ENCODE measurements at places on chromosomes 12 and 14.

DNA sequence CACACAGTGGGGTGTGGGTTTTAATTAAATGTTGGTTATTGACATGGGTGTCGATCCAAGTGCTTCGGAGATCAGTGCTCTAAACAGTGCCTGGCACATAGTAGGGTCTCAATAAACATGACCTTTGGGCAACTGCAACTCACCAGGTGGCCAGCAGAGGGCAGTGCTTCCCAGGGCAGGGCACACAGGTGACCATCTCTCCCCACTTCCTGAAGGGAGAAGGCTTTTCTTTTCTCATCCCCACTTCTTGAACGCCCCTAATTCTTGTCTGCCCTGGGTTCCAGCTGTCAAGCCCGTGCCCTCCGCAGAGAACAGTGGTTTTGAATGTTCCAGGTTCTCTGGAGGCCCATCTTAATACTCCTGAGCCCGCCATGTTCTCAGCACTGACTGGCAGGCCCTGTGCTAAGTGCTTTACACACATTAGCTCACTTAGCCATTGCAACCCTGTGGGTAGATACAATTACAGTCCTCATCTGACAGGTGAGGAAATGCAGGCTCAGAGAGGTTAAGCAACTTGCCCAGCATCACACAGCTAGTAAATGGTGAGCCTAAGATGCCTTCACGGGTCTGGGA, 16.3 kb downstream of the RAPGEF3 start:
- DNase-seq: peak; percentile 39
- no peak overlapping the region for H3K4me3 ChIP-seq
- no peaks in the 10 kb centered on the region for H3K36me3 ChIP-seq
- H3K27me3 ChIP-seq: peaks cover 26% of the 10 kb centered on the region
- no peak overlapping the region for H3K27ac ChIP-seq

DNA sequence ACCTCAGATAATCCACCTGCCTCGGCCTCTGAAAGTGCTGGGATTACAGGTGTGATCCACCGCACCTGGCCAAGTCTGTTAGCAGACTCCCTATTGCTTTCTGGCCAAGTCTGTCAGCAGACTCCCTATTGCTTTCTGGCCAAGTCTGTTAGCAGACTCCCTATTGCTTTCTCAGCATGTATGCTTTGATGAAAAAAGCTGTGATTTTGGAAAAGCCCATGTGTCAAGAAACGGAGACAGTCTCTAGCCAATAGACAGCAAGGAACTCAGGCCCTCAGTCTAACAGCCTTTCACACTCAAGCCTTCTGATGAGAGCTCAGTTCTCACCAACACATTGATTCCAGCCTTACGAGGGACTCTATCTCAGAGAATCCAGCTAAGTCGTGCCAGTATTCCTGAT, 158.8 kb upstream of the KRR1 start:
- H3K4me1 ChIP-seq: peaks cover 23% of the 10 kb centered on the region
- no peak overlapping the region for H3K4me3 ChIP-seq
- no peaks in the 10 kb centered on the region for H3K36me3 ChIP-seq
- H3K27ac ChIP-seq: no peak overlapping the region
- no peaks in the 10 kb centered on the region for H3K27me3 ChIP-seq

- H3K27me3 ChIP-seq: no peaks in the 10 kb centered on the region
- peaks cover 15% of the 10 kb centered on the region for H3K36me3 ChIP-seq
- H3K27ac ChIP-seq: no peak overlapping the region
- no peak overlapping the region for H3K4me3 ChIP-seq
These were observed 34.4 kb downstream of the PPTC7 start for GRCh38 chr12:110548678-110549077.

GRCh38 chr14:32345311-32345791, 16.3 kb downstream of the AKAP6 start:
- H3K27ac ChIP-seq: no peak overlapping the region
- no peaks in the 10 kb centered on the region for H3K27me3 ChIP-seq
- H3K4me3 ChIP-seq: no peak overlapping the region
- no peak for DNase-seq

DNA sequence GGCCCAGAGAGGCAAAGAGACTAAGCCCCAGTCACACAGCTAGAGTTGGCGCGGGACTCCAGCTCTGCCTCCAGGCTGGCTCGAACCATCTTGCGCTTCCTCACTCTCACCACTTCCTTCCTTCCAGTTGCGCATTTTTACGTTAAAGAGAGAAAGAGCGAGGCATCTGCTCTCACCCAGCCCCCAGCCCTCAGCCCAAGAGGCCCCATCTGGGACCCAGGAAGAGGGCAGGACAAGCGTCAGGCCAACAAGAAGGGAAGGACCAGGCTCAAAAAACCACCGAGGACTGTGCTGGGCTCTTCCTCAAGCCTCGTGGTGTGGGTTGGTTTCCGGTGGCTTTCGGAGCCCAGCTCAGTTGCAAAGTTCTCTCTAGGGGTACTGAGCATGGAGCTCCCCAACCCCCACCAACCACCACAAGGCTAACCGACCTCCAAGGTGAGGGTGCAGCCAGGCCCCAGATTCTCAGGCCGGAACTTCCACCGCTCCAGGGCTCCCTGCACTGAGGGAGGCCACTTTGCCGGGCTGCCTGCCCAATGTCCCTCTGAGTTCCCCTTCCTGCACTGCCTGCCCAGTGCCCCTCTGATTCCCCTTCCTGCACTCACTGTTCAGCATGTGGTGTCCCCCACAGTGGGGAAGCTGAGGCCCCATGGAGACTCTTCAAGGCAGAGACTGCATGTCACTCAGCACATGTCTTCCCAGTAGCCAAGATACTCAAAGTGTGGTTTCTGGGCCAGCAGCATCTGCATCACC, 35.9 kb downstream of the TESC start:
- H3K4me3 ChIP-seq: no peak overlapping the region
- peaks cover 18% of the 10 kb centered on the region for H3K27me3 ChIP-seq
- H3K36me3 ChIP-seq: no peaks in the 10 kb centered on the region
- peak overlapping the region; percentile 62 for H3K27ac ChIP-seq
- peaks cover 22% of the 10 kb centered on the region for H3K4me1 ChIP-seq

GRCh38 chr12:65666876-65667275, 157.4 kb upstream of the HMGA2 start:
- H3K27ac ChIP-seq: no peak overlapping the region
- H3K4me1 ChIP-seq: peaks cover 3% of the 10 kb centered on the region
- no peak for DNase-seq
- H3K36me3 ChIP-seq: no peaks in the 10 kb centered on the region
- no peaks in the 10 kb centered on the region for H3K27me3 ChIP-seq

DNA sequence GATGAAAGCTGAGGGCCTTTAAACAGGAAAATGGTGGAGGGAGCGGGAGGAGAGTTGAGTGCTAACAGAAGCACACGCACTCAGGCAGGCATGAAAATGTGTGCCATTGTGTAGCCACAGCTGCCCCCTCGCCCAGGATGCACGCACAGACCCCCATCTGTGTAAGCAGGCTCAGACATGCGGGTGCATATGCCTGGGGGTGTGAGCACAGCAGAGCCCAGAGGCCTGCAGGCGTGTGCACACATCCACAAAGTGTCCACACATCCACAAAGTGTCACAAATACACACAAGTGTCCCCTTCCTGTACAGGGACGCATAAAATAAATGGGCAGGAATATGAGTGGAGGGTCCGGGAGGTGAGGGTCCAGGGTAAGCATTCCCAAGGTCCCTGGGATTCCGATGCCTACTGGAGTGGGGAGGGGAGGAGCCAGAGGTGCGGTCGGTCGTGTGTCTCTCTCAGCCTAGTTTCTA, 805 bp upstream of the KRT7 start:
- DNase-seq: no peak
- peaks cover 25% of the 10 kb centered on the region for H3K4me1 ChIP-seq
- H3K27me3 ChIP-seq: peaks cover 59% of the 10 kb centered on the region
- no peaks in the 10 kb centered on the region for H3K36me3 ChIP-seq

- peaks cover 12% of the 10 kb centered on the region for H3K4me1 ChIP-seq
- no peak overlapping the region for H3K27ac ChIP-seq
- no peak for DNase-seq
- peaks cover 20% of the 10 kb centered on the region for H3K27me3 ChIP-seq
These were observed 30.9 kb upstream of the EMP1 start for GRCh38 chr12:13165617-13166041.

GRCh38 chr12:90519285-90519684, 435.7 kb downstream of the CCER1 start:
- peaks cover 2% of the 10 kb centered on the region for H3K4me1 ChIP-seq
- H3K27ac ChIP-seq: no peak overlapping the region
- no peaks in the 10 kb centered on the region for H3K36me3 ChIP-seq
- DNase-seq: no peak
- H3K27me3 ChIP-seq: no peaks in the 10 kb centered on the region

DNA sequence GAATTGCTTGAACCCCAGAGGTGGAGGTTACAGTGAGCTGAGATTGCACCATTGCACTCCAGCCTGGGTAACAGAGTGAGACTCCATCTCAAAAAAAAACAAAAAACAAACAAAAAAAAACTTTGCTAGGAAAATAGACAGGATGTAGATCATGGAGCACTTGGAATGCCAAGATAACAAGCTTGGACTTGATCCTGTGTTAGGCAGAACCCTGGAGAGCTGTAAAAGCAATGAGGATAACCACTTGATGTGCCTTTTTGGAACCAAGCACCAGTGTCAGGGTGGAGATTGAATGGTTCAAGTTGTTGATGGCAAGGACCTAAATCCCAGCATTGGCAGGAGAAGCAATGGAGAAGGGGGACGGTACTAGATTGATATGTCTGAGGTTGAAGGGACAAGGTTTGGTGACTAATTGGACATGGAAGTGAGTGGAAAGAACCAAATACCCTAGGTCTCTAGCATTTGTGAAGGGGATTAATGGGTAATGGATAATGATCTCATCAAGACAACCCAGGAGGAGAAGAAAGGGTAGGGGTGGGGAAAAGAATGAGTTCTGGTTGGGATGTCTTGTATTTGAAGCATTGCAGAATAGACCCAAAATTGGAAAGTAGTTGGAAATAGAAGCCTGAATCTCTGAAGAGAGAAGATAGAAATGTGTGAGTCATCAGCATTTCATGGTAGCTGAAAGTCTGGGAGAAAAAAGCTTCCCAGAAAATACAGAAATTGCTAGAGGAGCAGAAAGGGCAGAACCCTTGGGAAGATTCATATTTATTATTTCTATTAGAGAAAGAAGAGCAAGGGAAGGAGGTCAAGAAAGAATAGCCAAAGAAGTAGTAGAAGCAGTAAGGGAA, 176.7 kb downstream of the NUAK1 start:
- H3K27me3 ChIP-seq: peaks cover 27% of the 10 kb centered on the region
- DNase-seq: no peak
- no peak overlapping the region for H3K4me3 ChIP-seq
- no peaks in the 10 kb centered on the region for H3K36me3 ChIP-seq
- H3K27ac ChIP-seq: no peak overlapping the region

DNA sequence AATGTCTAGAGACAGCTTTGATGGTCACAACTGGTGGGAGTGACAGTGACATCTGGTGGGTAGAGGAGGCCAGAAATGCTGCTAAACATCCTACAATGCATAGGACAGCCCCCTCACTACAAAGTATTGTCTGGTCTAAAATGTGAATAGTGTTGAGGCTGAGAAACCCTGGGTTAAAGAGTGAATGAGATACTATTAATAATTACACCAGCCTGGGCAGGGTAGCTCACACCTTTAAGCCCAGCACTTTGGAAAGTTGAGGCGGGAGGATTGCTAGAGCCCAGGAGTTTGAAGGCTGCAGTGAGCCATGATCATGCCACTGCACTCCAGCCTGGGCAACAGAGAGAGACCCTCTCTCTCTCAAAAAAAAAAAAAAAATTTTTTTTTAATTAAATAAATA, 11.1 kb downstream of the SVOP start:
- no peak overlapping the region for H3K27ac ChIP-seq
- H3K4me1 ChIP-seq: no peaks in the 10 kb centered on the region
- H3K36me3 ChIP-seq: no peaks in the 10 kb centered on the region
- H3K4me3 ChIP-seq: no peak overlapping the region

DNA sequence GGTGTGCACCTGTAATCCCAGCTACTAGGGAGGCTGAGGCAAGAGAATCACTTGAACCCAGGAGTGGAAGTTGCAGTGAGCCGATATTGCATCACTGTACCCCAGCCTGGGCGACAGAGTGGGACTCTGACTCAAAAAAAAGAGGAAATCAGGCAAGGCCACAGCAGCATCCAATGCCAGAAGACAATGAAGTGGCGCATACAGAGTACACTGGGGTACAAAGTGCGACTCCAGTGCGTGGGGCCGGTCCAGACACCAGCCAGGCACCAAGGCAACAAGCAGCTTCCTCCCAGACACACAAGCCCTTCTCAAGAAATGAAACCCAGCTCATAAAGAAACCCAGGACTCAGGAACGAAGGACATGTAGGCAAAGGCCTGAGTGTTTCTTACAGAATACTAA, 28.2 kb downstream of the TTC7B start:
- H3K4me3 ChIP-seq: no peak overlapping the region
- H3K36me3 ChIP-seq: peaks cover 2% of the 10 kb centered on the region
- H3K27ac ChIP-seq: no peak overlapping the region
- DNase-seq: no peak

DNA sequence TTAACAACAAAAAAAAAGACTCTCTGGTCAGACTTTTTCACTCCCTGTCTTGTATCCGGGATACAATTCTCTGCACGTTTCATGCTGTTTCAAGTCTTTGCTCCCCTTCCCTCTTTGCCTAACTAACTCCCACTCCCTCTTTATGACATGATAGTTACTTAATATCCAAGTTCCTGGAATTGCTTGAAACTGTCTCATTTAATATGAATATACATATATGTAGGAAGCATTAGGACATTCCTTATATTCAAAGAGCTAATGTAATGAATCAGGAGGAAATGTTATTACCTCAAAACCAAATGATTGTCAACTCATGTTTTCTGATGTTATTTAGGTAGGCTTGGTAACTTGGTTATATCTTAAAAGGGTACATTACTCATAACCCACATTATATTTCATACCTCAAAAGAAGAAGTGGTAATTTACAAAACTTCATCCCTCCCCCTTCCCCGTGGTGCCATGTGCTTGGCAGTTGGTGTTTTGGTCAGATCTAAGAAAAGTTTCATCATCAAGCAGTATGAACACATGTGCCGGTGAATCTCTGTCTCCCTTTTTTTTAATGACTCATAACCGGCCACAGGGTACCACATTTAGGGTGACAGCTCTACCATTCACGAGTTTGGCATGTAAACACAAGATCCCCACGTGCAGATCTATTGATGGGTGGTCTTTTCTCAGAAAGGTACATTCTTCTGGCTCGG, 56.5 kb downstream of the HCAR2 start:
- no peaks in the 10 kb centered on the region for H3K4me1 ChIP-seq
- H3K36me3 ChIP-seq: no peaks in the 10 kb centered on the region
- no peak overlapping the region for H3K27ac ChIP-seq
- no peaks in the 10 kb centered on the region for H3K27me3 ChIP-seq
- DNase-seq: no peak
- H3K4me3 ChIP-seq: no peak overlapping the region

DNA sequence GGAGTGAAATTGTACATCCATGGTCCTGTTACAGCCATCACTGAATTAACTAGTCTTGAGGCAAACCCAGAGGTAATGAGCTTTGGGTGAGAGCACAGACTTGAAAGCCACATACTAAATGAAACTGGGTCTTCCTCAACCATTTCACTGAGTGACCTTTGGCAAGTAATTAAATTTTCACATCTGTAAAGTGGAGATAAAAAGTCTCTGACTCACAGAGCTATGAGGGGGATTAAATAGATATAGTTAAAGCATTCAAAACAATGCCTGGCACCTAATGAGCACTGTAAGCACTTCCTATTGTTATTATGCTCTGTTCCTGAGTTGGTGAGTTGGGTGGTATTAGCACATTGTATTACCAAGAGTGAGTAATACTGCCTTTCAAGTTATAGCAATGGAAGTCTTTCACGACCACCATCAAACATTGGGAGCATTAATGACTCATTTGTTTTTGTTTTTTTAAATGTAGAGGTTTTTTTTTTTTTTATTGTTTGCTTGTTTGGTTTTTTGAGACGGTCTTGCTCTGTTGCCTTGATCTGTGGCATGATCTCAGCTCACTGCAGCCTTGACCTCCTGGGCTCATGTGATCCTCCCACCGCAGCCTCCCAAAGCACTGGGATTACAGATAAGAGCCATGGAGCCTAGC, 12.5 kb upstream of the STRN3 start:
- H3K27me3 ChIP-seq: no peaks in the 10 kb centered on the region
- H3K4me3 ChIP-seq: no peak overlapping the region
- no peak for DNase-seq
- H3K27ac ChIP-seq: no peak overlapping the region
- H3K4me1 ChIP-seq: peaks cover 7% of the 10 kb centered on the region
